ENCODE measurements at places on chromosomes 4 and X. TPM values are rescaled to one million over a fixed set of nuclear protein-coding genes. Genes with fewer than 3 reads are reported as not detected.

ADH7 gene
- total RNA-seq = not detected

IGFBP7 gene
- 188 TPM for total RNA-seq

METAP1 gene
- 48.6 TPM for total RNA-seq

GAGE12J gene
- total RNA-seq = not detected

PNMA6F gene
- total RNA-seq = not detected

PPID gene
- total RNA-seq = 33.1 TPM

VCX gene
- not detected for total RNA-seq

KLHL2 gene
- total RNA-seq = 15.5 TPM

TAF7L gene
- total RNA-seq = 0.05 TPM

SLBP gene
- total RNA-seq = 72.6 TPM

SFRP2 gene
- total RNA-seq = 0.06 TPM

HEPH gene
- total RNA-seq = not detected

HSFX4 gene
- total RNA-seq = not detected

NAP1L5 gene
- total RNA-seq = 2.1 TPM

MAGEH1 gene
- total RNA-seq = 7.2 TPM

LRAT gene
- total RNA-seq = 0.07 TPM

SATL1 gene
- not detected for total RNA-seq

EGF gene
- 0.48 TPM for total RNA-seq

GATA1 gene
- total RNA-seq = not detected

COL4A5 gene
- 12.2 TPM for total RNA-seq

GPR50 gene
- total RNA-seq = 0.34 TPM

TLR6 gene
- total RNA-seq = 1.8 TPM

TMEM271 gene
- total RNA-seq = not detected

BEX3 gene
- 246 TPM for total RNA-seq

MID2 gene
- total RNA-seq = 9.5 TPM

UGT2B7 gene
- 0.53 TPM for total RNA-seq

AFP gene
- 2.6 TPM for total RNA-seq
